Stimulated activated CD4-positive, alpha-beta T cell treated with anti-CD3 and anti-CD28 coated beads, Interleukin-15, amount 100 ng/mL, for 1 hour (primary cell): ENCODE measurements at places on chromosomes 5 and 9.

DNA sequence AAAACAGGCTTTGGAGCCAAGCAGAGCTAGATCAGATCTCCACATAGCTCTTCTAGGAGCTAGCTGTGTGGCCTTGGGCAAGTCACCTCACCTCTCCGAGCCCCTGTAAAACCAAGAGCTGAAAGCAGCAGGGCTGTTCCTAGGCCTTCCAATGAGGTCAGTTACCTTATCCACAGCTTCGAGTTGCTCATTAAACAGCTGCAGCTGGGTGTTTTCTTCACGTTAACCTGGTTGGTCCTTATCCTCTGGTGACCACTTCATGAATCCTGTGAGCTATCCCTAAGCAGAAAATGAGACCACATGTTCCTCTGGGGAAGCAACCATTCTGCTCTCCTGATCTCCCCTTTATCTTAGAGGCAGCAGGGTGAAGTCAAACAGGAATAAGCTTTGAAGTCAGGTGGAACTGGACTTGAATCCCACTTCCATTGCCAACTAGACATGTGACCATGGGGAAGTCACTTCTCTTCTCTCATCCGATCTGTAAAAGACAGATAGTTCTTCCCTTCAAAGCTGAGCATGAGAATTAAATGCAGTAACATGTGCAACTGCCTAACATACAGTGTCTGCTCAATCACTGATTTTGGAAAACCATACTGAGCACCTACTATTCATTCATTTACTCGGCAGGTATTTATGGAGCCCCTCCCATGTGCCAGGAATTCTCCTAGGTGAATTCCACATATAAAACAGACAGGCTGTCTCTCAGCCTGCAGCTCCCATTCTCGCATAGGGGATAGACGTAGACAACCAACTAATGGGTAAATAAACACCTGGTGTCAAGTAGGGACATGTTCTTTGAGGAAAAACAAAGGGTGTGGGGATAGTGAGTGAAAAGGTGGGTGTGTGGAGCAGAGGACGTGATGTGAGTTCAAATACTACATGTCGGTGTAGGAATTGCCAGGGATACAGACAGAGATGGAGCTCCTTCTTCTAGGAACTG, 111.7 kb upstream of the BOD1 start:
- DNase-seq, result no peak

- DNase-seq, result no peak
These were observed 58.8 kb upstream of the RAI14 start for GRCh38 chr5:34597034-34598027.

GRCh38 chr5:72305194-72306142, 14.6 kb downstream of the MRPS27 start:
- DNase-seq, result no peak

- DNase-seq, result no peak
These were observed 242.9 kb upstream of the TRPM3 start for GRCh38 chr9:71364186-71364955.

GRCh38 chr5:160036243-160036642, 27.3 kb downstream of the TTC1 start:
- no peak for DNase-seq

GRCh38 chr5:97085459-97086181, 56.8 kb downstream of the LIX1 start:
- DNase-seq, result no peak
